Suppressor macrophage (primary cell): ENCODE measurements at places on chromosomes 6 and 20.
A peak's percentile ranks its signal among the peaks of the same experiment; 100 is the strongest.

DNA sequence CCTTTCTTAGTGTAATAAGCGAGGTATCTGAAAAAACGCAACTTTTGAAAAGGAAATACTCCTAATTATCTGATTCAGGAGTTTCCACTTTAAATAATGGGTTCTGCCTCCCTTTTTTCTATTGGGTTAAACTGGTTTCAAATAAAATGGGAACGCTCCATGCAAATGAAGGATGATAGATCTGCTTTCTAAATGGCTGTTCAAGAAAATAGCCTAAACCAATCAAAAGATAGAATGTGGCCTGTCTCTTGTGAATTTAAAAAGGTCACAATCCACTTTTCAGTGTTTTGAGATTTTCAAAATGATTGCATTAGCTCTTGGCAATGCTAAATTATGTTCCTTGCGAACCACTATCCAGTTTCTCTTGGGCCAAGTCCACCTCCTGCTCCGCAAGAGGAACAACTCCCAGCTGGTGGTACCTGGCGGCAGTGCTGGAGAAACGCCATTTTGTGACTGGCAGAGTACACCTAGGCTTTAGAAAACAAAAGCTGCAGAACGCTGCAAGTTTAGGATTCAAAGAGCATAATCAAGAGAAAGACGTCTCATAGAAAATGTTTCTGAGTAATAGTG is 56.7 kb downstream of the TRIM38 start:
- no peak for DNase-seq

DNA sequence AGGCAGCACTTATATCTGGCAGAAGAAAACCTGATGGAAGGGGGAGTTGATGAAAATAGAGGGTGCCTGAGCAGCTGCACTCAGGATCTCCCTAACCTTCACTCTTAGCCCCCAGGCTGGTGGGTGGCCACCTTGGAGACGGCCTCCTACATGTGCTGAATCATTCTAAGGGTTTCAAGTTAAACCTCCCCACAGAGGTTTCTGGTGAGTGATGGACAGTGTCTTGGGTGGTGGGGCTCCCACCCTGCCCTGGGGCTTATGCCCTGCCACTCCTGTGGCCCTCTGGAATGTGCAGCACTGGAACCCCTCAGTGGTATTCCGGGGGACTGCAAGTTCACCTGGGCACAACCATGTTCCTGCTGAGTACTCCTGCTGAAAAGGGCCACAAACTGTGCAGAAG is 357.2 kb downstream of the CD83 start:
- DNase-seq = peak; percentile 40

- no peak for DNase-seq
Observed at GRCh38 chr20:35302421-35303335, 10.5 kb upstream of the FAM83C start.

GRCh38 chr20:47544852-47545251 is 43.2 kb downstream of the NCOA3 start:
- DNase-seq = no peak

DNA sequence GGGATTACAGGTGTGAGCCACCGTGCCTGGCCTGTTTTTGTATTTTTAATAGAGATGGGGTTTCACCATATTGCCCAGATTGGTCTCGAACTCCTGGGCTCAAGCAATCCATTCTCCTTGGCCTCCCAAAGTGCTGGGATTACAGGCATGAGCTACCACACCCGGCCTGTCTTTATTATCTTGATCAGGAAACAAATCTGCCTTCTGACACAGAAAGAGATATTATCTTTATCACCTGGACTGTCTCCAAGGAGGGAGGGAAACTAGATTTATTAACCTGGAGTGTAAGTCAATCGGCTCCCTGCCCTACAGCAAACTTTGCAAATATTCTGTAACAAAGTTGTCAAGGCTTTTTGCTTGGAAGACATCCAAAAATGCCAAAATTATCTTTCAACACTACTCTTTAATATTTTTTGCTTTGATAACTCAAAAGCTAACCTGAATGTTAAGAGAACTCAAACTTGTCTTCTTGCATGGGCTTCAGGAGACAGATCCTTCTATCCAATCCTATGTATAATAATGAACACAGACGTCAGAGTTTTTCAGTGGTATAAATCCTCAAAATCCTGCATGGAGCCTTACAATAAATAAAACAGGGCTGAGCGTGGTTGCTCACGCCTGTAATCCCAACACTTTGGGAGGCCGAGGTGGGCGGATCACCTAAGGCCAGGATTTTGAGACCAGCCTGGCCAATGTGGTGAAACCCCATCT is 85.0 kb upstream of the LOC128125822 start:
- DNase-seq = no peak

DNA sequence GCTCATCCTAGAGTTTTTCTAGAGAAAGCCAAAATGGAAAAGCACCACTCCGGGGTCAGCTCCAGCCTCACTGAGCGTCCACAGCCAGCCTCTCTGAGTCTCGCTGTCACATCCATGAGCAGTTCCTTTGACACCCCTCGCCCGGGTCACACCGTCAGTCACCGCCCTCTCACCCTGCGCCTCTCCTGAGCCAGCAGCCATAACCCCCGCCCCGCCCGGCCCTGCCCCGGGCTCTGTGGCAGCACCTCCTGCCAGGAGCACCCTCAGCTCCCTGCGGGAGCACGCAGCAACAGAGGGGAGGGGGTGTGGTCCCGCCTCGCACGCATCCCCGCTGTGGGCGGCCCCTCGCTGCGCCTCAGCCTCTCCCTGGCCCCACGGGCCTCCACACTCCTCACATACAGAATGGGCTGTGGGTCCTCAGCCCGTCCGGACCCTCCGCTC is 267.7 kb downstream of the TAF4 start:
- no peak for DNase-seq

GRCh38 chr6:43870660-43871061 is 100.7 kb downstream of the VEGFA start:
- no peak for DNase-seq

DNA sequence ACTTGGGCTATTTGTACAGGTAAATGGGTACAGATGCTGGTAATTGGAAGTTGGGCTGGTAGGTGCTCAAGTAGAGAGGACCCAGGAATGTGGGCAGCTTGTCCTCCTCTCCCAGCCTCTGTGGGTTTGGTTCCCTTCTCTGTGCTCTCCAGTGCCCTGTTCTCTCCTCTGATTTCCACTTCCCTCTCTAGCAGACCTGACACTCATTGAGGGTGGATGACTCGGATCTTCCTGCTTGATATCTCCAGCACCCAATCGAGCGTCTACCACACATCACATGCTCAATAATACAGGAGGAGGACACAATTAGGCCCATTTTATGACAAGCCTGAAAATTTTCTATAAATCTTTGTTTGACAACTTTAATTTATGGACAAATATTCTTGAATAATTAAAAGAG is 23.7 kb downstream of the CST1 start:
- DNase-seq = peak; percentile 32

DNA sequence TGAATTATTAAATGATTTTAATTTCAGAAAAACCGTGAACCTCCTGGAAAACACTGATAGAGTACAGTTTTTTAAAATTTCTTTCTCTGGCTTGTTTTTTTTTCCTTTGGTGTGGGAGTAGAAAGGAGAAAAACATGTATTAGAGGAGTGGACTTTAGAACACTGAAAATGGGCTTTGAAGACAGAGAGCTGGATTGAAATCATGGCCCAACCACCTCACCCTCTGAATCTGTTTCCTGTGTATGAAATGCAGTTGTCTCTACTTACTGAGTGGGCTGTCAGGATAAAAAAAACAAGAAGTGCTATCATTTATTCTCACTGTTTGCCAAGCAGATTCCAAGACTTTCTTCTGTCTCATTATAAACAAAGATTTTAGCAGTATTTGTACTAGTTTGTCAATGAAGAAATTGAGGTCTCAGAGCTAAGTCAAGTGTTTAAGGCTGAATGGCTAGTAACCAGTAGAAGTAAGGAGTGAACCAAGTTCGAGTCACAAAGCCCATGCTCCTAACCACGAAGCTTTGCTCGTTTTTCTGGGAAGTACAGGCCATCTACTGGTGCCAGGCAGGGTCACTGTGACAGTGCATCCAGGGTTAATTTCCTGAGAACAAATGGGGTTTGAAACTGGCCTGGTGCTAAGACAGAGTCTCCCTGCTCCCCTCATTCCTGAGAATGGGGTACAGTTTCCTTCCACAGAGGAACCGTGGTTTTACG is 256.4 kb downstream of the TMEM242 start:
- peak; percentile 17 for DNase-seq

- no peak for DNase-seq
Observed at GRCh38 chr6:33886673-33887144, 82.9 kb upstream of the MLN start.

DNA sequence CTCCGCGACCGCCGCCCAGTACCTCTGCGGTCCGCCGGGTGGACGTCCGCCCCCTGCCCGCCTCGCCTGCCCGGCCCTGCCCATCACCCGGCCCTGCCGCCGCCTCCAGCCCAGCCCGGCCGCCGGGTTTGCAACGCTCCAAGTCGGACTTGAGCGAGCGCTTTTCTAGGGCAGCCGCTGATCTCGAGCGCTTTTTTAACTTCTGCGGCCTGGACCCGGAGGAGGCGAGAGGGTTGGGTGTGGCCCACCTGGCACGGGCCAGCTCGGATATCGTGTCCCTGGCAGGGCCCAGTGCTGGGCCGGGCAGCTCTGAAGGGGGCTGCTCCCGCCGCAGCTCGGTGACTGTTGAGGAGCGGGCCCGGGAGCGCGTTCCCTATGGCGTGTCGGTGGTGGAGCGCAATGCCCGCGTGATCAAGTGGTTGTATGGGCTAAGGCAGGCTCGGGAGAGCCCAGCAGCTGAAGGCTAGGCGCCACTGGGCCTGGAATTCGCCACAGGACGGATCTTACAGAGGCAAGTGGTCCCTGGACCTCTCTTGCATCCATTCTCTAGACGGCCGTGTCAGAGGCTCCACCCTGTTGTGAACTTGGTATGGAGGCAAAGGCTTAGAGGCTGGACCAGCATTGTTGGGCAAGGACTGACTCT is 11.8 kb downstream of the FAM110A start:
- peak; percentile 40 for DNase-seq

DNA sequence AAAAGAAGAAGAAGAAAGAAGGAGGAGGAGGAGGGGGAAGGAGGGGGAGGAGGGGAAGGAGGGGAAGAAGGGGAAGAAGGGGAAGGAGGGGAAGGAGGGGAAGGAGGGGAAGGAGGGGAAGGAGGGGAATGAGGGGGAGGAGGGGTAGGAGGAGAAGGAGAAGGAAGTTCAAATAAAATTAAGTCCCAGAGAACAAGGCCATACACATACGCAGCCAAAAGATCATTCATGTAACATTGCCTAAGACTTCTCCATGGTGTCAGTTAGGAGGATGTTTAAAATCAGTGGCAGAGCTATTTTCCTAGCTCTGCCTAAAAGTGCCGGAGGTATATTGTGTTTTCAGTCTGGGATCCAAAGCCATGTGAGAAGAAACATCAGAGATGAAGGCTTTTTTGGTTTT is 75.8 kb downstream of the PLCB4 start:
- peak; percentile 41 for DNase-seq

- no peak for DNase-seq
Observed at GRCh38 chr6:161894436-161894835, 620.6 kb upstream of the AGPAT4 start.

GRCh38 chr6:170529839-170530469 is 23.2 kb downstream of the PSMB1 start:
- DNase-seq = peak; percentile 78

GRCh38 chr6:166058064-166058739 is 109.4 kb downstream of the TBXT start:
- DNase-seq = no peak

DNA sequence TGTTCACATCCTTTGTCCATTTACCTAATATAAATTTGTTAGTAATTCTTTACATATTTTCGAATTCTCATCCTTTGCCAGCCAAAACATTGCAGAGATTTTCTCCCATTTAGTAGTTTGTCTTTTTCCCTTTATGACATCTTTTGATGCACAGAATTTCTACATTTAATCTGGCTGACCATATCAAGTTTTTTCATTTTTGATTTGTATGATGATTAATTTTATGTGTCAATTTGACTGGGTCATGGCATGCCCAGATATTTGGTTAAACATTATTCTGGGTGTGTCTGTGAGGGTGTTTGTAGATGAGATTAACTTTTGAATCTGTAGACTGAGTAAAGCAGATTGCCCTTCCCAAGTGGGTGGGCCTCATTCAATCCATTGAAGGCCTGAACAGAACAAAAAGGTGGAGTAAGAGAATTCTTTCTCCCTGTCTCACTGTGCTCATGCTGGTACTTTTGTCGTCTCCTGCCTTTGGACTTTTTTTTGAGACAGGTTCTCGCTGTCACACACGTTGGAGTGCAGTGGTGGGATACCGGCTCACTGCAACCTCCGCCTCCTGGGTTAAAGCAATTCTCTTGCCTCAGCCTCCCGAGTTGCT is 72.1 kb upstream of the EPB41L1 start:
- no peak for DNase-seq

GRCh38 chr6:148761527-148762011 is 14.7 kb downstream of the UST start:
- peak; percentile 51 for DNase-seq

GRCh38 chr6:158649289-158650143 is at the start of gene SYTL3:
Gene SYTL3, plus strand, starts transcription at chr6:158650054. Its CDS starts 13,215 bp downstream, at chr6:158663269.
- DNase-seq = peak; percentile 96

DNA sequence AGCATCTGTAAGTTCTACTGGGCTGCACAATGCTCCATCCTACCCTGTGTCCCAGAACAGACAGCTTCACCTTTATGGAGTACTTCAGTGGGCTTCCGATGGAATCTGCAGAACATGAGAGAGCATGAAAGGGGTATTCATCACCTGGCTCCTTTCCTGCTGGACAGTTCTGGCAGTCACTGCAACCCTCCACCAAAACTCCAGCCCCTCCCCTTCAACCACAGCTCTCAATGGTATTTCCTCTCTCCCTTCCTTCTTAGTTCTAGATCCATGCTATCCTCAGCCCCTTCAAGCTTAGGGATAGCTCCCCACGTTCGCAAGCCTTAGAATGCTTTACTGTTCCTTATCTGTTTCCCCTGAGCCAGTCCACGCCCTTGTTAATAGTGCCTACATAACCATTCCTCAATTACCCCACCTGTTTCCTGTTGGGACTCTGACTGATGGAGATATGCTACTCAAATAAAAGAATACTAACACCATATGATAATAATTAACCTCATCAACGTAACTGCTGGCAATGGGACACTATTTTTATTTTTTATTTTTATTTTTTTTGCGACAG is 26.8 kb downstream of the TRAM2 start:
- no peak for DNase-seq
